ENCODE measurements at places on chromosomes 1 and 21.

DNA sequence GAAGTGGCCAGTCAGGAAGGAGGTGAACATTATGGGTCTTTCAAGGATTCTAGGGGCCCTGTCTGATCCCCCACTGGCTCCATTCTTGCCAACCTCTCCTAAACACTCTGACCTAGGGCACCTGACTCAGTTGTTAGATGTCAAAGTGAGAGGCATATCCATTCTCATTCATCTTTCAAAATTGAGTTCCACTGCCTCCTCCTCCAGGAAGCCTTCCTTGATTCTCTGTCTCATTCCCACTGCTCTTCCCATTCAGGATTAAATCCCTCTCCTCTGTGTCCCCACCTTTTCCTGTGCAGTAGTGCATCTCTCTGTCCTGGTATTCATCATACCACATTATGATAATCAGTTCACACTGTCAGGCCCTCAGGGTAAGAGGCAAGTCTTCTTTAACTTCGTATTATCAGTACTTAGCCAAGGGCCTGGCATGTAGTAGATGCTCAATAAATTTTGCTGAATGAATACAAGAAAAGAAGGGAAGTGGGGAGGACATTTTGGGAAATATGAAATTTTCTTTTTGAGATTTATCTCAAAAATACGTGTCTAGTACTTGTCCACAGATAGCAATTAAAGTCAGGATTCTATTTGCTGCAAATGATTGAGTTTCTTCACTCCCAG lies 61.8 kb upstream of the ITPKB start:
- DNase-seq = no peak

- DNase-seq = peak; percentile 56
Measured at GRCh38 chr1:222064388-222065211, 322.7 kb upstream of the DUSP10 start.

GRCh38 chr1:41975121-41975520 lies 56.4 kb upstream of the HIVEP3 start:
- no peak for DNase-seq

DNA sequence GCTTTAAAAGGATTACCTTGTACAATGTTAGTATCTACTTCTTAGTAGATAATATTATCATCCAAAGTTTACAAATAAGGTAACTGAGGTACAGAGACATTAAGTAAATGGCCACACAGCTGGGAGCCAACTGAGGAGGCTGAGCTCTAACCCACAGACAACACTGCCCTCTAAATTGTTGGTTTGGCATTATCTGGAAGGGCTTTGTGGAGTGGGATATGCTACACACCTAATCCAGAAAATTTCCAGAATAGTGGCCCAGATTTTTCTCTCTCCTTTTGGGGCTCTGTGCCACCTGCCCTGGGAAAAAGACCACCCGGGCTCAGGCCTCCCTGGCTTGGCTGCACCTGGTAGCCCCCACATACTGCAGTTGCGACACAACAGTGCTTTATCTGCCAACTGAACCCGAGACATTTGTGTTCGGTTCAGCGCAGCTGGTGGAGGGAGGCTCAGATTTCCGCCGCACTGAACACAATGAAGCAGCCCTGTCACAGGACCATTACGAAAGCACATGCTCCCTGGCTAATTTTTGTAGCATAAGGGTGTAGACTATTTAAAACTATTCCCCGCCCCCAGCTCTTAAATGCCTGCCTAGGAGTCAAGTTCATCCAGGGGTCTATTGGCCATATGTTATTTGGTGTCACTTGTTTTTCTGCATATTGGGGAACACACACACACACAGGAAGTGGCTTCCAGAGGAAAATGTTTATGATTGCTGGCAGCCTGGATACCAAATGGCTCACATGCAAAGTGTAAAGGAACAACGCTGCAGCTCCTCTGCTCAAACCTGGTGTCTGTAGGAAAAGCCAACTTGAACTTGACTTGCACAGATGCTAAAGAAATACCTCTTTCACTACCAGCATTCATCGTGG lies 92.3 kb upstream of the ESRRG start:
- DNase-seq = no peak

GRCh38 chr21:42242611-42243010 lies 23.7 kb downstream of the ABCG1 start:
- no peak for DNase-seq
